Astrocyte of the cerebellum (primary cell): ENCODE measurements at places on chromosomes 2 and 18.

GRCh38 chr18:68406761-68407160 is 308.1 kb downstream of the TMX3 start:
- DNase-seq: no peak

DNA sequence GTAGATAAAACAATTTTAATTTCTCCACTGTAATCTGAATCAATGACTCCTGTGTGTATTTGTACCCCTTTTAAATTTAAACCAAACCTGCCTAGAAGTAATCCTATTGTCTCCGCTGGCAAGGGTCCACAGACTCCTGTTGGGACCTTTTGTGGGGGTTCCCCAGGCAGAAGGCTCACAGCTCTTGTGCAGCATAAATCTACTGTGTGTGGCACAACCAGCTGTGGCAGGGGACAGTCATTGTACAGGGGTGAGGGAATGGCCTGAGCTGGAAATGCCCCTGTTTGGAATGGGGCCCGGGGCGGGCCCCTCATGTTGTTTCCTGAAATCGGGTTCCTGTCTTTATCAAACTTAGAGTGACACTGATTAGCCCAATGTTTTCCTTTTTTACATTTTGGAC is 318.2 kb upstream of the FAM98A start:
- DNase-seq: no peak

- DNase-seq: no peak
Measured at GRCh38 chr18:76497021-76497420, 2.0 kb upstream of the ZNF516 start.

DNA sequence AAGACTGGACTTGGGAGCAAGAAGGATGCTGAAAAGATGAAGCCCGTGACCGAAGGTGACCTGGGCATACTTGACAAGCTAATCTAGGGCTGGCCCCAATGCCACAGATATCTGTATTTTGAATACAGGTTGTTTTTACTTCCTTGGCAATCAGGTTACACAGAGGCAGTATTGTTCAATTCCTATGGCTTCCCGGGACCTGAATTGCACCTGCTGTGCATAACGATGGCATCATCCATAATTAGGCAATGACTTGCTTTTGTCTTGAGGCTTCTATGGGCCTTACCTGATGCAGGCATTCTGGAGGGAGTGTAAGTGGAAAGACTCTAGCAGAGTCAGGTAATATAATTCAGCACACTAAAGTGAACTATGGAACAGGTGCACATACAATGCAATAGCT is 60.6 kb upstream of the CUL3 start:
- no peak for DNase-seq

DNA sequence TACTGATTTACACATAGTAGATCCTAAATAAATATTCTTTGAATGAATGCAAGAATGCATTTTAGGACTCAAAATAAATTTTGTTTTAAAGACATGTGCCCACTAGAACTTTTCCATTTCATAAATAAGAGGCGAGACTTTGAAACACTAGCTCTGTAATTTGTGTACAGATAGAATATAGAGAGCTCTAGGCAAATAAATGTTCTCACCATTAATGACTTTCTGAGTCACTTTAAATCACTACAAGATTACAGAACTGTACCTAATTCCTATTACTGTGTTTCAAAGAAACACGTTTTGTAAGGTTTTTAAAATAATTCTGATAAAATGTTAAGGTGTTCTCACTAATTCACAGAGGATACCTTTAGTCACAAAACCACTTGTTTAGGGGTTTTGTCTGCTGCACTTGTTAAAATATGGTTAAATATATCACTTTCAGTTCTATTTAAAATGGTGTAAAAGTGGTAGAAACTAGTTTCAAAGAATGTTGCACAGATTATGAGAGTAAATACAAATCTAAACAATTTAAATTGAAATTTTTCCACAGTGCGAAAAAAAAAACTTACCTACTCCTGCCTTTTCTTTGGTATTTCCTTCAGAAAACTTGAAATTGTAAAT is 158.7 kb upstream of the ZC3H15 start:
- no peak for DNase-seq
